Inflammatory macrophage treated with lipopolysaccharide for 4 hours (primary cell): ENCODE measurements at places on chromosomes 16 and 17.

- DNase-seq: peak; percentile 80
Measured at GRCh38 chr17:80260069-80260535, 550 bp upstream of the RNF213 start.

DNA sequence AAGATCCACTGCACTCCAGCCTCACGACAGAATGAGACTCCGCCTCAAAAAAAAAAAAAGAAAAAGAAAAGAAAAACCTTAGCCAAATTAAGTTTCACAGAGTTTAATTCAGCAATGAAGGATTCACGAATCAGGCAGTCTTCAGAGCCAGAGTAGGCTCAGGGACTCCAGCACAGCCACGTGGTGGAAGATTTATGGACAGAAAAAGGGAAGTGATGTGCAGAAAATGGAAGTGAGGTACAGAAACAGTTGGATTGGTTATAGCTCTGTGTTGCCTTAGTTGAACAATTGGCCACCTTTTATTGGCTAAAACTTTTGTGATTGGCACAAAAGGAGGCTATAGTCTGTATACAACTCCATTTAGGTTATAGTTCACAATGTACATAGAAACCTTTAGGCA, 256.6 kb downstream of the HS3ST3B1 start:
- DNase-seq: peak; percentile 36

- DNase-seq: no peak
Measured at GRCh38 chr17:78132084-78132676, 1.6 kb downstream of the TMC8 start.

- DNase-seq: no peak
Measured at GRCh38 chr17:31534223-31534888, 142.9 kb downstream of the RAB11FIP4 start.

GRCh38 chr16:49857423-49858181, 1.7 kb upstream of the ZNF423 start:
- peak; percentile 36 for DNase-seq

- DNase-seq: no peak
Measured at GRCh38 chr17:4354206-4354605, 12.3 kb downstream of the UBE2G1 start.

GRCh38 chr17:75240394-75241142, 20.8 kb downstream of the GGA3 start:
- peak; percentile 45 for DNase-seq

- DNase-seq: no peak
Measured at GRCh38 chr16:6861815-6862477, 470.7 kb upstream of the RBFOX1 start.

DNA sequence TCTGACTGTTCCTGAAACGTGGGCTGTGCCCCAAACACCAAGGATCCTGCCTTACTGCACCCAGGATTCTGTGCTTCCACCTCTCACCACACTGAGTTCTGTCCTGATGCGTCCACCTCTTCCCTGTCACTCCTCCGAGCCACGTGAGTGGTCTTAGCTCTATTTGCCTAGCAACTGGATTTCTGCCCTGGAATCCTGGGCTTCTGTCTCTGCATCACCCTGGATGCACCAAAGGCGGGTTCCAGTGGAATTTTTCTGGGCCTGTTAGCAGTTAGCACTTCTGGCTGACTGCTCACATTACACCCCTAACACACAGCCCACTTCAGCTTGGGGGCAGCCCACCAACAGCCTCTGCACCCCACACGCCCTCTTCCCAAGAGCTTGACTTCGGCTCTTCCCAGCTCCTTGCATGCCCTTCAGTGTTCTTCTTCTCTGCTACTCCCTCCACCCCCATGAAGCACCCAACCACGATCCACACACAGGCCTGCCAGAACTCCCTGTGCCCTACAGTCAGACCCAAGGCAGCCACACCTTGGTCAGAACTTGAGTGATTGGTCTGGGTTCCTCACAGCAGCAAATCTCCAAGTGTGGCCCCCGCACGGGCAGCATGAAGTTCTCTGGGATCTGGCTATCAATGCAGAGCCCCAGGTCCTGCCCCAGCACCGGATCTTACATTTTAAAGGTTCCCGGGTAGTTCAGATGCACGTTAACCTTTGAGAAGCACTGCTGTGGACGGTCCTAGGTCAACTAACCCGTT, 129.8 kb upstream of the RCVRN start:
- DNase-seq: no peak

DNA sequence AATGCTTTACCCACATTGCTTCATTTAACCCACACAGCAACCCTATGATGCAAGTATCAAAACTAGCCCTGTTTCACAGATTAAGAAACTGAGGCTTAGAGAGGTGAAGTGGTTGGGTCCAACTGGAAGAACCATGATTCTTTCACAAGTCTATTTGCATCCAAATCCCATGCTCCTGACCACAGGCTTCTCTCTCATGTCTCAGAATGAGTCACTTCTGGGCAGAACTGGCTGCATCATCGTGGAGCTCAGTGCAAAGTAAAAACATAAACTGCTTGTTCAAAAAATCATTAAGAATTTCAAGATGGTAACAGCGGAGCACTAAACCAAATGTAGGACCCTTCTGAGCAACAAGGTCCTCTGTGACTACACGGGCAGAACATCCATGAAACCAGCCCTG, 20.2 kb upstream of the CES1 start:
- DNase-seq: no peak

- no peak for DNase-seq
Measured at GRCh38 chr17:30558686-30559545, 81.7 kb downstream of the GOSR1 start.

GRCh38 chr16:89253548-89254287, 36.2 kb downstream of the ZNF778 start:
- DNase-seq: no peak

GRCh38 chr16:67477960-67478554, 2.9 kb downstream of the ATP6V0D1 start:
- no peak for DNase-seq

DNA sequence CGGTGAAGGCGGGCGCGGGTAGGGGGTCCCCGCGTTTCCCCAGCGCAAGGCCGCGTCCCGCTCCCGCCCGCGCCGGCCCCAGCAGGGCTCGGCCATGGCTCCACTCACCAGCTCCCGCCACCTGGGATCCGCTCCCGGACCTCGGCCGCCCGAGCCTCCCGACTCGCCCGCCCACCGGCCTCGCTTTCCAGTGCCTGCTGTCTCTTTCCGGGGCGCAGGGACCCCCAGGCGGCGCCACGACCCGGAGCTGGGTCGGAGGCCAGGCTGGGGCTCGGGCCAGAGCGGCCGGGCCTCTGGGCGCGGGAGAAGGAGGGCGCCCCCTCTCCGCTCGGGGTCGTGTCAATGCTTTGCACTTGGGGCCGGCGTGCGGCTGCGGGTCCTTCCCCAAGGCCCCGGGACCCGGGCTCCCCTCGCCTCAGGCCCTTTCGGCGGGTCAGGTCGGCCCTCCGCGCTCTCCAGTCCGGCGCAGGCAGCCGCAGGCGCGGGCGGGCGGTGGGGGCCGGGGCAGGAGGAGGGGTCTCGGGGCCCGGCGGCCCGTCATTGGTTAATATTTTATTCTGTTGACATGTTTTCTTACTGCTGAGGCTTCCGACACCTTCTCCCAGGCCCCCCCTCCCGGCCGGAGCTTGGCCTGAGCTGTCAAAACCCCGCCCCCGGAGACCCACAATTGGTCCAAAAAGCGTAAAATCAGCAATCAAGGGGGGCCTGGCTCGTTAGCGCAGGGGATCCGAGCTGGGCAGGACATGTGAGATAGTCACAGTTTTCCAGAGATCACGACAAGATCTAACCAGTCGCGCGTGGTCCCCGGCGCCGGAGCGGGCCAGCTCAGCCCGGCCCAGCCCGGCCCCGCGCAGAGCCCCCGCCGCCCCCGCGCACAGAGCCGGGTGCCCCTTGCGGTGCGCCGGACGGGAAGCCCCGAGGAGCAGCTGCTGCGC, at the start of gene TBX2:
Gene TBX2, plus strand, starts transcription at position 713 of the 935 bp plus-strand sequence. CDS start 334 bp downstream, outside the sequence.
- DNase-seq: no peak

- no peak for DNase-seq
Measured at GRCh38 chr16:15752717-15753488, 102.9 kb downstream of the NDE1 start.

- DNase-seq: no peak
Measured at GRCh38 chr17:15496735-15497670, 29.6 kb upstream of the CDRT4 start.

GRCh38 chr16:84024854-84025253, 17.7 kb downstream of the SLC38A8 start:
- no peak for DNase-seq

DNA sequence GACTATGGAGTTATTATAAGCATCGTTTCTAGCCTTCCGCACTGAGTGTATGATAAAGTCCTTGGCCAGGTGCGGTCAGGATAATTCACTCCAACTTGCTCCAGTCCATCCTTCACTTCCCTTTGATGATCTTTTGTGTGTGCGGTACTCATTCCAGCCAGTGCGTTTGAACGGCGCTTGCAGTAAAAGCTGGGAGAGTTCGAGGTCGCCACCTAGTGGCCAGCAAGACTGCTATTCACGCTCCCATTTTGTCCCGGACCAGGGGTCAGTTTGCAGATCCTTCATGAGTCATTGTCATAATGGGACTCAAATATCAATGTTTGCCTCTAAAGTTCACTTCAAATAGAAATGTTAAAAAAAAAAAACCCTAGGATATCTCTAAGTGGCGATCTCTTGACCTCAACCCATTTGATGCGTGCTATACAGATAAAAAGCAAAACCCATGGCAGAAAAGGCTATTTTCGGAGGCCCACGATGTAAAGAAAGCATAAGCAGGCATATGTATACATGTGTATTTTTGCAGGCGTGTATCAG, 417.1 kb downstream of the TMEM114 start:
- peak; percentile 68 for DNase-seq

GRCh38 chr17:51479303-51479702, 219.0 kb downstream of the UTP18 start:
- DNase-seq: no peak

DNA sequence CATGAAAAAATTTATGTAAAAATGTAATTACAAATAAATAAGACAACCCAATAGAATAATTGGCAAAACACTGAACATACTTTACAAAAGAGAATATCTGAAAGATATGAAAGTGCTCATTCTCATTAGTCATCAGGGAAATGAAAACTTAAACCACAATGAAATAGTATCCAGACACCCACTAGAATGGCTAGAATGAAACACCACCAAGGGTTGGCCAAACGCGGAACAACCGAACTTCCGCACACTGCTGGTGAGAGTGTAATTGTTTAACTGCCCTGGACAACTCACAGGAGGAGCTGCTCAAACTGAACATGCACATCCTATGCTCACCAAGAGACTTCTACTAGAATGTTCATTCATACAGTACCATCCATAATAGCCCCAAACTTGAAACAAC, 5.8 kb upstream of the ZDHHC7 start:
- peak; percentile 96 for DNase-seq

DNA sequence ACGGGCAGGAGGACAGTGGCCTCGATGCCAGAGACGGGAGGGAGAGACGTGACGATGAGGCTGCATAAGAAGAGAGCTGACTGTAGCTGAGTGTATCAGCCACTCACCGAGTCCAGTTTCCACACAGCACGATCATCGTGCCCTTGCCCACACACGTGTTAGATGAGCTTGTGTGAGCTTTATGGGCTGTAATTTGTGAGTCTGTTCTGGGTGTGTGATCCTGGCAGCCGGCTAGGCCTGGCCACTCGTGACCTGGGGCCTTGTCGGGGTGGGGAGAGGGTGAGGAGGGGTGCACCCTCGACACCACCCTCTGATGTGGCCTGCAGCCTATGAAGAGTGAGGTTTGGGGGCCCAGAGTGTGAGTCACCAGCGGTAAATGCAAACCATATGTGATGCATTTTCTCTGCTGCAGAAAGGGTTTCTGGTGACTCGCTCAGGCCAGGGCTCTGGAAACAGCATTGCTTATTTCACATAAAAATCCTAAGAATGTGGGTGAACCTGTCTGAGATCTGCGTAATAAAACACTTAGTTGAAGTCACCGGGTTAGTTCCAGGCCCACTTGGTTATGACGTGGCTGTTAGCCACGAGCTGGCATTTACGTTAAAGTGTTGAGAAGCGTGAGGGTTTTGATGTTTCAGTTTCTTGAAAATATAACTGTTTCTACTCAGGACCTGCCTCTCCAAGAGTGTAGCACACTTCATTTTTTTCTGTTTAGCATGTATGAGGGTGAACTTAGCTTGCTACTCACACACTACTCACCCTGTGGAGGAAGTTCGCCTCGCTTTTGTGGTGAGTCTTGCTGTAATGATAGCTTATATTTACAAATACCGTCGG, 4.2 kb downstream of the METRNL start:
- peak; percentile 70 for DNase-seq

GRCh38 chr17:79483842-79484241, 127.0 kb downstream of the RBFOX3 start:
- DNase-seq: no peak

DNA sequence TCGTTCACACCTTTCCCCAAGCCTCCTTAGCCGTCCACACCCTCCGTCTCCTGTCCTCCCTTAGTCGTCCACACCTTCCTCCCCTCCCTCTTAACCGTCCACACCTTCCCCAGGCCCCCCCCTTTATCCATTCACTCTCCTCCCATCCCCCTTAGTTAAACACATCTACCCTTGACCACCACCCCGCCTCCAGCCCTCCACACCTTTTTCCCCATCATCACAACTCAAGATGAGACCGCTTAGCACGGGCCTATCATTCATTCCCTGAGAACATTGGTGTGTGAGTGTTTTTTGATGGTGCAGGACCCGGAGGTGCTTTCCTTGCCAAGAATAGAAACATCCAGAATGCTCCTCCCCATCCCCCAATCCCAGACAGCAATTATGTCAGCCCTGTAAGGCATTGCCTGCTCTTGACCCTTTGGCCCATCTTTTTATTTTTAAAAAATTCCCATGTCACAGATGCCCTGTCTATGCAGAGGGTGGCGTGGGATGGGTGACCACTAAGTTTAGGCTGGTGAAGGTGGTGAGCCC, 1.4 kb downstream of the TENT4B start:
- DNase-seq: peak; percentile 10

DNA sequence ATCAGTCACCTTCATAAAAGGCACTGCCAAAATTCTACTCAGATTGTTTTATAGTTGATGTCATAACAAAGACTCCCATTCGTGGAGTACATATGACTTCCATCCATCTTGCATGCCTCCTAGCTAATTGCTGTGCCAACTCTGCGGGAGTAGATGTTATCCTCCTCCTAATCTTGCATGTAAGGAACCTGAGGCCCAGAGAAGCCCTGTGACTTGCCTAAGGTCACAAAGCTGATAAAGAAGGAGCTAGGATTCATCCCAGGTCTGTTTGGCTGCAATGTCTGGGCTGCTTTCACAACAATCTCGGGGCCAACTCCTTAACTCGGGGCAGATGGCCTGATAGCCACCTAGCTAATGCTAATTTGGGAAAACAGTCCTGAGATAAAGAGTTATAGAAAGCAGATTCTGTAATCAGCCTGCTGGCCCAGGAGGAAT, 87.3 kb downstream of the YPEL2 start:
- DNase-seq: no peak

GRCh38 chr16:81335669-81336068, 20.9 kb downstream of the GAN start:
- no peak for DNase-seq

GRCh38 chr16:86619239-86619794, 41.0 kb downstream of the FOXL1 start:
- DNase-seq: no peak

- DNase-seq: peak; percentile 77
Measured at GRCh38 chr17:7356072-7356549, 1.2 kb downstream of the TMEM95 start.

DNA sequence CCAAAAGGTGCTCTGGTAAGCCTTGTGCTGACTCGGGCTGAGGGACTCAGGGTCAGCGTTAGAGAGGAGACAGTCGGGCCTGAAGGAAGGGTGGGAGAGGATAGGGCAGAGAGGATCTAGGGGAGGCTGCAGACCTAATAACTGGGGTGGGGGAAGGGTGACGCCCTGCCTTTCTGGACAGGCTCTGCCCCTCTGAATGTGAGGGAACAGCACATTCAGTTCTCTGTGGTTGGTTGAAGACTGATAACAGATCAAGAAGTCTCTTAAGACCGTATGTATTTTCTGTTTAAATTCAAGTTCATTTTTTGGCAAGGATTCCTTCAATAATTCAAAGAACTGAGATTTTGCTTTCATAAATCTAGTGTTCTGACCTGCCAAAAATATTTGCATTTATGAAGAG, 56.2 kb upstream of the TEKT3 start:
- no peak for DNase-seq
